ENCODE measurements at places on chromosomes 4 and X. TPM values are rescaled to one million over a fixed set of nuclear protein-coding genes. Genes with fewer than 3 reads are reported as not detected.

The NELFA gene
- total RNA-seq: 24.2 TPM

The ARMCX1 gene
- total RNA-seq: 10.3 TPM

The APELA gene
- not detected for total RNA-seq

The KLB gene
- under 0.01 TPM for total RNA-seq

The EVC gene
- 52.8 TPM for total RNA-seq

The KCND1 gene
- 0.93 TPM for total RNA-seq

The FGFBP1 gene
- total RNA-seq: 12.5 TPM

The DSPP gene
- not detected for total RNA-seq

The PPBP gene
- not detected for total RNA-seq

The SSX2 gene
- not detected for total RNA-seq

The FGF5 gene
- total RNA-seq: 15.2 TPM

The XAGE1B gene
- not detected for total RNA-seq

The FHIP1A gene
- total RNA-seq: 53.2 TPM

The ARR3 gene
- not detected for total RNA-seq

The F8 gene
- 0.34 TPM for total RNA-seq

The SLC26A1 gene
- total RNA-seq: 0.07 TPM

The NPY1R gene
- total RNA-seq: under 0.01 TPM

The TMEM35A gene
- total RNA-seq: 0.14 TPM

The ANXA10 gene
- total RNA-seq: not detected

The SH3D19 gene
- total RNA-seq: 24.1 TPM

The PPP4R3C gene
- not detected for total RNA-seq

The CXorf65 gene
- not detected for total RNA-seq

The CTSO gene
- 1.7 TPM for total RNA-seq

The SULT1B1 gene
- total RNA-seq: under 0.01 TPM

The LEF1 gene
- total RNA-seq: under 0.01 TPM

The PF4V1 gene
- total RNA-seq: not detected

The ACE2 gene
- 0.34 TPM for total RNA-seq

The PIR gene
- total RNA-seq: 22.9 TPM

The RXFP1 gene
- total RNA-seq: not detected

The VCX gene
- total RNA-seq: not detected

The GDPD2 gene
- total RNA-seq: 1.0 TPM

The TMPRSS11B gene
- total RNA-seq: 0.43 TPM

The WDR45 gene
- 29.4 TPM for total RNA-seq

The FAM50A gene
- 72.5 TPM for total RNA-seq

The RAB39B gene
- total RNA-seq: 0.07 TPM

The RPL34 gene
- total RNA-seq: 545 TPM

The CYTL1 gene
- not detected for total RNA-seq

The FRAS1 gene
- total RNA-seq: 30.4 TPM

The TMEM271 gene
- total RNA-seq: not detected

Data from nasal cavity respiratory epithelium epithelial cell of viscerocranial mucosa (primary cell).